Activated CD4-positive, alpha-beta T cell treated with anti-CD3 and anti-CD28 coated beads, Interleukin-2, amount 50 U/mL, for 16 hours (primary cell): ENCODE measurements at places on chromosomes 4 and X.
A peak's percentile ranks its signal among the peaks of the same experiment; 100 is the strongest.

GRCh38 chrX:110145854-110146253 is 142.9 kb downstream of the TMEM164 start:
- peak; percentile 38 for DNase-seq

DNA sequence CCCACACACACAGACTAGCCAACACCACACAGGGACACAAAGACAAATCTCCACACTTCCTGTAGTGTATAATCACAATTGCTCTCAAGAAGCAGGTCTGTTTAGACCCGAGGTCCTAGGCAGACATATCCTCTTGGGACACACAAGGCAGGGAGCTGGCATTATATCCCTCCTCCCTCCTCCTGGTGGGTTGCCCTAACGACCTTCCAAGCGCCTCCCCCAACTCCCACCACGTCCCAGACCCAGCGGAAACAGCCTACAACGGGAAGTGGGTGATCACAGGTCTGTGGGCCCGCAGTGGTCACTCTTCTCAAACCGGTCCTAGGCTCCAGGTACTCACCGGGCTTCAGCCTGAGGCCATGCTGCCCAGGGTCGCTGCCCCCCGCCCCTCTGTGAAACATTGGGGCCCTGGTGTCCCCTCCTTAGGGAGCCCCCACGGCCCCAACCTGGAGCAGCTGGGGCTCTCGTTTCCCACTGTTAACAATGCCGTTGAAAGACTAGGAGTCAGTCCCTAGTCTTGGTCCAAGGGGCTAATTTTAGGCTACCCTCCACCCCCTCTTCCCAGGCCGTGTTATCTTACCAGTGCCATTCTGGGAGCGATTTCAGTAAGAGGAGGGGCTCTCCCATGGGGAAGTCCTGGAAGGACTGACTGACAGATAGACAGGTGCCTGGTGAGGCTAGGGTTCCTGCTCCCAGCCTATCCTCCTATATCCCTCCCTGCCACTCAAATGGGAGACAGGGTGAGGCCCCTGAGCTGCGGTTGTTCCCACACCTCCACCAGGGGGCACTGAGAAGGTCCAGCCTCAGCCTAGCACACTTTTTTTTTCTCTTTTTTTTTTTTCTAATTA is at the start of gene ASB12:
Gene ASB12, minus strand, starts transcription at position 485 of the 848 bp plus-strand sequence. CDS start 4,957 bp downstream, outside the sequence.
- DNase-seq = no peak

DNA sequence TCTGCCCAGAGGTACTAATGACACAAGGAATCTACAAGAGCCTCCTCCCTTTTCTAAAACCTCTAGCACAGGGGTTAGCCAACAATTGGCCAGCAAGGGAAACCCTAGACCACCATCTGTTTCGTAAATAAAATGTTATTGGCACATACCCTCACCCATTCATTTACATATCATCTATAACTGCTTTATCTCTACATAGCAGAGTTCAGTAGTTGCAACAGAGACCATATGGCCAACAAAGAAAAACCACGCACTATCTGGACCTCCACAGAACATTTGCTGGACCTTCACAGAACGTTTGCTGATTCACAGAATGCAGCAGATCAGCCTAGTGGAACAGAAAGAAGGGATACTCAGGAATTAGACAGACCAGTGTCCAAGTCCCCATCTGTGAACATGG is 9.4 kb downstream of the SLC2A9 start:
- DNase-seq = no peak

DNA sequence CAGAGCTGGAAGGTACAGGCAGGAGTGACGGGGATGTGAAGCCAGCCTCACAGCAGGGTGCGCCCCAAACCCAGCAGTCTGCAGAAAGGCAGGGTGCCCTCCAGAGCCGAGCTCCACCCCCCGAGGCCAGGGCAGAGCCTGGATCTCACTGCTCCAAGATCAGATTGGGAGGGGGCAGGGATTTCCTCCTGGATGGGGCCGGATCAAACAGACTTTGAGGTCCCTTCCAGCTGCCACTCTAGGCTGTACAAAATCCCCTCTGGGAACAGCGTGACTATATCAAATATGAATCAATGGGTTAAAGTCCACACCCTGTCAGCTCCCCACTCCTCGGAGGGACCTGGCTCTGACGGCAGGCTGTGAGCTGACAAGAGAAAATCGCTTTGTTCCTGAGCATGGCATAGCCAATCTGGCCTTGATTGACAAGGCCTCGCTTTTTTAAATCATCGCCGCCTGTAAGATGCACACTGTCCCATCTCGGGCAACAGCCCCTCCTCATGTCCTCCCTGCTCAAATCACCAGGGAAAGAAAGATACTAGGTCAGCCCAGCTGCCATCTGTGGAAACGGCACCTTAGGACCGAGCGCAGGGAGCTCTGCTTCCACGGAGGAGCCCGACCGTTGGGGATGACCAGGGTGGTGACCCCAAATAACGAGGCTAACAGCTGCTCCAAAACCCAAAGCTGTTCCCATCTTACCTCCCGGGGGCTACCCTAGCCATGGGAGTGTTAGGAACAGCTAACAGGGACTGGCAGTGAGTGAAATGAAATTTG is 39.9 kb downstream of the PSAPL1 start:
- no peak for DNase-seq

- DNase-seq = no peak
These were observed 113.5 kb upstream of the GATB start for GRCh38 chr4:151874328-151874727.

- peak; percentile 67 for DNase-seq
These were observed 9.4 kb upstream of the MMAA start for GRCh38 chr4:145609481-145610427.

- no peak for DNase-seq
These were observed 12.1 kb downstream of the APLN start for GRCh38 chrX:129642641-129643040.

GRCh38 chr4:144740316-144740715 is 94.4 kb downstream of the HHIP start:
- DNase-seq = no peak

GRCh38 chrX:130261296-130261893 is 7.3 kb downstream of the ZNF280C start:
- no peak for DNase-seq

- DNase-seq = peak; percentile 4
These were observed 72.0 kb upstream of the MAGEB16 start for GRCh38 chrX:35726176-35726575.

- no peak for DNase-seq
These were observed 62.6 kb downstream of the GRXCR1 start for GRCh38 chr4:42954963-42955669.

DNA sequence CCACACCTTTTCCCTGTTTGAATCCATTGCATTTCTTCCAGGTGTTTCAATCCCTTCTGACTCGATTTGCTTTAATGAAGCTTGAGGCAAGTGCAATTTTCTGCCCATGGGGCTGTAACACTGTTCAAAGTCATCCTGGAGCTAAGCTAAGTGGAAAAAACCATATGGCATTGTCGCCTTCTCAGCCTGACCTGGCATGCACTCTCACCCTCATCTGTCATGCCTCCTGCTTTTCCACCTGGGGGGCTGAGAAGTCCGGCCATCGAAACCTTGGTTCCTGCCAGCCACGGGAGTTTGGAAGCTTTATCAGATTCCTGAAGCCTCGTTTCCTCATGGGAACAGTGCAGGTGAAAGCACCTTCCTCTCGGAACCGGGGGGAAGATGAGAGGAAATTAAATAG is 38.2 kb downstream of the WFS1 start:
- DNase-seq = no peak

GRCh38 chrX:124035657-124036056 is 74.2 kb downstream of the STAG2 start:
- no peak for DNase-seq

GRCh38 chrX:20374900-20375438 is 108.3 kb upstream of the RPS6KA3 start:
- DNase-seq = no peak

DNA sequence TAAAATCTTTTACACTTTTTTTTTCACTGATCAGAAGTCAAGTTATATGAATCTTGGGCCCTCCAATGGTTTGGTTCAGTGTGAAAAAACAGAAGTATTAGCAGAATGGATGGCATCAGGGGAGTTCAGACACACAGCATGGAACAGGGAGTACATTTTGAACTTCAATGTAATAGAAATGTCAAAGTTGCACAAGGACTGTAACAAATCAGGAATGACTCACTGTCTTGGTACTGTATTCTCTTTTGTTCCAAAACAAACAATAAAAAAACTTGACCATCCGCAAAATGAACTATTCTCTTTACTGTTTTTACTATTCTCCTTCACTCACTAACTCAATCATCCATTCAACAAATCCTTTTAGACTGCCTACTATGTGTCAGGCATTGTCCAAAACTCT is 401.0 kb downstream of the FSTL5 start:
- no peak for DNase-seq

GRCh38 chr4:171221181-171221580 is 592.0 kb upstream of the GALNTL6 start:
- no peak for DNase-seq

DNA sequence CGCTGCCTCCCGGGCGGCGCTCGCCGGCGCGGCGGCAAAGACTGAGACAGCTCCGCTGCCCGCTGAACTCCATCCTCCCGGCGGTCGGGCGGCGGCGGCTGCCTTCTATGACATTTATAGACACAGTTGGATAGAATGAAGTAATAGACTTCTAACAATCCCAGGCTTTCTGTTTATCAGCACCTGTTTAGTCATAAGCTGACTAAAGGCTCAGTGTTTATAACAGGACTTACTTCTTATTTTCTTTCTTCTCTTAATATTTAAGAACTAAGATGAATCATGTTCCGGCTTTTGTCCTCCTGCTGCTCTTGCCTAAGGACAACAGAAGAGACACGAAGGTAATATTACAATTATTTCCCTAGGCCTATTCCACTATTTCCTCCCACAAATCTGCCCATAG is 3.9 kb downstream of the ARL13A start:
- no peak for DNase-seq
